ENCODE measurements at places on chromosomes 3 and 15.
A peak's percentile ranks its signal among the peaks of the same experiment; 100 is the strongest.

GRCh38 chr15:68364028-68364659 is 67.8 kb downstream of the ITGA11 start:
- no peak for DNase-seq

- no peak for DNase-seq
Observed at GRCh38 chr3:24401090-24401810, 93.4 kb downstream of the THRB start.

DNA sequence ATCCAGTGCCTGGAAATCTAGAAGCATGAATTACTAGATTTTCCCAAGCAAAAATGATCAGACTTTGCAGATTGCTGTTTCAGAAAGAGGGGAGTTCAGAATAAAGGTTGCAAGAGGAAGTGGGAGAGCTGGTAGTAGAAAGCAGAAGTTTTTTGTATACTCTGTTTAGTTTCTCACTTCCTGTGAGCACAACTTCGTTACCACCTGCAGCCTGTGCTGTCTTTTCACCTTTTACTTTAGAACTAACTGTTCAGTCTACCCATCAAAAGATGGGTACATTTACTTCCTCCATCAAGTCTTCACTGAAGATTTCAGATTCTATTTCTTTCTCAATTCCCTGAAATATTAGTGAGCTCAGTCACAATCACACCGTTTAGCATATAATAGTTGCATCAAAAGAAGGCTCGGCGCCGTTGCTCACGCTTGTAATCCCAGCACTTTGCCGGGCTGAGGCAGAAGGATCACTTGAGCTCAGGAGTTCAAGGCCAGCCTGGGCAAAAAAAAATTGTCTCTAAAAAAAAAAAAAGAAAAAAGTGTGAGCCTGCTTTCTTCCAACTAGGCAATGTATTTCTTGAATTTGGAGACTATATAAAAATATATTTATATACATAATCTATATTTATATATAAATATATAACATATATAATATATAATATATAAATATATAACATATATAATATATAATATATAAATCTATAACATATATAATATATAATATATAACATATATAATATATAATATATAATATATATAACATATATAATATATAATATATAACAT is 1.8 kb upstream of the CEP97 start:
- no peak for DNase-seq

DNA sequence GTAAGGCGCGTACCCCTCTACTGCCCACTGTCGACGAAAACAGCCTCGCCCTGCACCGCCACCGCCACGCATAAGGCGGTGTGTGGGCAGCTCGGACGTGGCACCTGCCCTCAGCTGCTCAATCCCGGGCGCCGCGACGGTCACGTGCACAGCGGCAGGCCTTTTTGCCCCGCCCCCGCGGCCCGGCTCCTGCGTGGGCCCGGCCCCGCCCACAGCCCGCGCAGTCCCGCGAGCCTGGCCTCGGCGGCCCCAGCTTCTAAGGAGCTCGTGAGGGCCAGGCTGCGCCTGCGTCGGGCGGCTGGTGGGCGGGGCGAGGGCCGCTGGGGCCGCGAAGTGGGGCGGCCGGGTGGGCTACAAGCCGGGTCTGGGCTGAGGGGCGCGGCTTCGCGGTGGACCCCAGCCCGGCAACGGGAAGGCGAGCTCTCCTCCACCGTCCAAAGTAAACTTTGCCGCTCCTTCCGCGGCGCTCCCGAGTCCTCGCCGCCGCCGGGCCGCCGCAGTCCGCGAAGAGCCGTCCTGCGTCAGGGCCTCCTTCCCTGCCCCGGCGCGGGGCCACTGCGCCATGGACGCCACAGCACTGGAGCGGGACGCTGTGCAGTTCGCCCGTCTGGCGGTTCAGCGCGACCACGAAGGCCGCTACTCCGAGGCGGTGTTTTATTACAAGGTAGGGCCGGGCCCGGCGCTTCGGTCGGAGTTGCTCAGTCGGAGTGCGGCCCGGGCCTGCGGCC is at the start of gene CAPN7:
Gene CAPN7 (plus strand): TSS at position 313 of the 728 bp plus-strand sequence. CDS start 250 bp downstream, at position 563.
- peak; percentile 87 for DNase-seq

- DNase-seq = no peak
Observed at GRCh38 chr15:78210349-78210717, 24.0 kb downstream of the ACSBG1 start.

DNA sequence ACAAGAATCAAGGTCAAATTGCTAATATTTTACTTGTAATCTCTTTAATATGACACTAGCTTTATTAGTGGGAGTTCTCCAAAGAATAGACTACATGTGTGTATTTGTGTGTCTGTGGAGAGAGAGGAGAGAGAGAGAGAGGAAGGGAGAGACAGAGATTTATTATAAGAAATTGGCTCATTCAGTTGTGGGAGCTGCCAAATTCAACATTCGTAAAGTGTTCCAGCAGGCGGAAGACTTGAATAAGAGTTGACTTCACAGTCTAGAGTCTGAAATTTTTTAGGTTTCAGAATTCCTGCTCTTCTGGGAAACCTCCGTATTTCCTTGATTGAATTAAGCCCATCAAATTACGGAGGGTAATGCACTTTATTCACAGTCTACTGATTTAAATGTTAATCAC is 4.7 kb upstream of the CLDN1 start:
- DNase-seq = no peak

- no peak for DNase-seq
Observed at GRCh38 chr3:4071481-4072184, 231.5 kb upstream of the SETMAR start.

GRCh38 chr3:180538493-180538892 is 63.5 kb upstream of the TTC14 start:
- DNase-seq = no peak

DNA sequence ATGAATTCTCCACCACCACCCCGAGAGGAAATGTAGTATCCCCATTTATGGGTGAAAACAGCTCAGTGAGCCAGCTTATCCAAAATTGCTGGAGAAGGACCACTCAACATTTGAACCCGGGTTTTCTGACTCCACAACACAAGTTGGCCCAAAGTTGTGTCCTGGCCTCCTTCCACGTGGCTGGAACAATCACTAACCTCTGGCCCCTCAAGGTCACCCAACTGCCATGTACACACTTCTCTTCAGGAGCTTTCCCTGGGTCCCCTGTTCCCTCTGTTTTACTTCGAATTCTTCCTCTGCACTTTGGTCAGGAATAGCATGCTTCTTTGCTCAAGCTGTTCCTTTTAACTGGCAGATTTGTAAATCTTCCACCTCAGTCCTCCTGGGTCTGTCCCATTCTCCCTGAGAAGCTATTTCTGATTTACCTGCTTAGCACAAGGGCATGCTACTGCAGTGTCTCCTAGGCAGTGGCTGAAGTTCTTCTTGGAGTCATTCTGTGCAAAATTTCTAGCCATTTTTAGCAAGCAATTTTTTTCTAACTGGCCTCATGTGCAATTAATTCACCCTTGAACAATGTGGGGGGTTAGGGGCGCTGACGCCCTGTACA is 39.2 kb downstream of the TRIM71 start:
- DNase-seq = no peak
